ENCODE measurements at places on chromosomes 13 and 19. TPM values are rescaled to one million over a fixed set of nuclear protein-coding genes. Genes with fewer than 3 reads are reported as not detected.

Gene FUT2
- not detected for total RNA-seq

Gene IL17D
- 0.77 TPM for total RNA-seq

Gene LIPE
- total RNA-seq, result 53.8 TPM

Gene PDX1
- total RNA-seq, result not detected

Gene CNFN
- total RNA-seq, result 2.1 TPM

Gene MYADM
- total RNA-seq, result 43.5 TPM

Gene DAND5
- 0.32 TPM for total RNA-seq

Gene ZNF177
- total RNA-seq, result 3.8 TPM

Gene F2RL3
- not detected for total RNA-seq

Gene CPT1C
- 1.9 TPM for total RNA-seq

Gene PROZ
- not detected for total RNA-seq

Gene CERS1
- total RNA-seq, result not detected

Gene DPF1
- 0.65 TPM for total RNA-seq

Gene C1QTNF9B
- total RNA-seq, result not detected

Gene NCR1
- total RNA-seq, result 4.1 TPM

Gene KBTBD7
- total RNA-seq, result 4.2 TPM

Gene SLAIN1
- total RNA-seq, result 24.6 TPM

Gene CEACAM8
- total RNA-seq, result not detected

Gene LILRB1
- 0.38 TPM for total RNA-seq

Gene KLC3
- total RNA-seq, result 0.42 TPM
